ENCODE measurements at places on chromosomes 2 and 18.

- no peak for DNase-seq
Observed at GRCh38 chr2:173858291-173858731, 106.9 kb downstream of the SP3 start.

GRCh38 chr2:199958014-199958413 is 2.6 kb downstream of the MAIP1 start:
- DNase-seq, result no peak

DNA sequence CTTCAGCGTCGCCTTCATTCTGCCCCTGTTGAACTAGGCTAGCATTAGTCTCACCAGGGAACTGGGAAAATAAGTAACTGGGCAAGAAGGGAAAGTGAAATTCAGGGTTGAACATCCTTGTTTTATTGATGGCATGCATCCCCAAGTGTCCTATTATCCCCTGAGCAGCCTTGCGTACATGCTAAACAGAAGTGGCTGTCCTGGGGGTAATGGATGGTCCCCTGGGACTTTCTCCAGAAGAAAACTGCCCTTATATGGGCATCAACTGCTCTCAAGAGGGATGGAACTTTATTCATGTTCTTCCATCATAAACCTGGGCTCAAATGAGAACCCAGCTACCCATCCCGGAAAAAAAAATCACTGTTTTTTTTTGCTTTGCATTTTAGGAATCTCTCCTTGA is 11.8 kb upstream of the SMIM21 start:
- no peak for DNase-seq

GRCh38 chr2:109237792-109238191 is 108.8 kb downstream of the SH3RF3 start:
- DNase-seq, result no peak

- no peak for DNase-seq
Observed at GRCh38 chr18:78778651-78779050, 201.0 kb upstream of the SALL3 start.

DNA sequence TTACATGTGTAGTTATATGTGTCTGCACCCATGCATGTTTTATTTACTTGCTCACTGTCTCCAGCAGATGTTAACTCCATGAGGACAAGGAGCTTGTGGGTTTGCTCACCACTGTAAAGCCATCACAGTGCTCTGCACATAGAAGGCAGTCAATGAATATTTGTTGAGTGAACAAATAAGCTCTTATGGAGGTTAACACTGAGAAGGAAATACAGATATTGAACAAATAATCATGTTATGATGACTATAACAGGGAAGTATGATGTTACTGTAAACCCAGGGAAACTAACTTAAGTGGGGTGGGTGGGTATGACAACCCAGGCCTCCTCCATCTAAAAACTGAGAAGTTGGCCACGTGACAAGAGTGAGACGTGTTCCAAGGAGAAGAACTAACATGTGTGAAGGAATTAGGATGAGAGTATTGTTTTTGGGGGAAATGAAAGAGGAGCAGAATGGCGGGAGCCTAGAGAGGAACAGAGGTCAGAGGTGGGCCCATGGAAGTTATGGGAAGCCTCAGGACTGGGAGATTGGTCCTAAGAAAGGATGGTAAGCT is 6.0 kb upstream of the FAM117B start:
- no peak for DNase-seq

All from activated CD4-positive, alpha-beta memory T cell treated with anti-CD3 and anti-CD28 coated beads, Interleukin-2, amount 10 ng/mL, durations not matched to agents 7 days and 5 days (primary cell).